ENCODE measurements at places on chromosomes 11 and 22. TPM values are rescaled to one million over a fixed set of nuclear protein-coding genes. Genes with fewer than 3 reads are reported as not detected.

GRCh38 chr11:92702805-92703448 lies 266.5 kb upstream of the MTNR1B start:
- DNase-seq: no peak

GRCh38 chr22:19253143-19253542 lies 38.4 kb downstream of the CLTCL1 start:
- DNase-seq: no peak

- no peak for DNase-seq
These were observed 80.1 kb upstream of the CD44 start for GRCh38 chr11:35058669-35059434.

CTSW gene
- 20.6 TPM for total RNA-seq
